GM10248 (cell line): ENCODE measurements at places on chromosomes 5 and 9.

- no peak for DNase-seq
Observed at GRCh38 chr9:115057559-115057958, 60.4 kb downstream of the TNC start.

DNA sequence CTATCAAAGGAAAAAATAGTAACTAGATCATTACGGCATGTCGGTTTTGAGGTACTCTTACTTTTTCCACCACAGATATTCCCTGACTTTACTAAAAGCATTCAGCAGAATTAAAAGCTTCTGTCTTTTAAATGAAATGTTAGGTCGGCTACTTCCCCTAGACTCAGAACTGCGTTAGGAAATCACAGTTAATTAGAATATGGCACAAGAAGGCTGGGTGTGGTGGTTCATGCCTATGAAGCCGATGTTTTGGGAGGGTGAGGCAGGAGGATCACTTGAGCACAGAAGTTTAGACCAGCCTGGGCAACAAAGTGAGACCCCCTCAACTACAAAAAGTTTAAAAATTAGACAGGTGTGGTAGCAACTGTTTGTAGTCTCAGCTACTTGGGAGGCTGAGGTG lies 24.4 kb downstream of the CEMIP2 start:
- DNase-seq, result no peak

- no peak for DNase-seq
Observed at GRCh38 chr5:16558984-16559629, 57.7 kb downstream of the RETREG1 start.

DNA sequence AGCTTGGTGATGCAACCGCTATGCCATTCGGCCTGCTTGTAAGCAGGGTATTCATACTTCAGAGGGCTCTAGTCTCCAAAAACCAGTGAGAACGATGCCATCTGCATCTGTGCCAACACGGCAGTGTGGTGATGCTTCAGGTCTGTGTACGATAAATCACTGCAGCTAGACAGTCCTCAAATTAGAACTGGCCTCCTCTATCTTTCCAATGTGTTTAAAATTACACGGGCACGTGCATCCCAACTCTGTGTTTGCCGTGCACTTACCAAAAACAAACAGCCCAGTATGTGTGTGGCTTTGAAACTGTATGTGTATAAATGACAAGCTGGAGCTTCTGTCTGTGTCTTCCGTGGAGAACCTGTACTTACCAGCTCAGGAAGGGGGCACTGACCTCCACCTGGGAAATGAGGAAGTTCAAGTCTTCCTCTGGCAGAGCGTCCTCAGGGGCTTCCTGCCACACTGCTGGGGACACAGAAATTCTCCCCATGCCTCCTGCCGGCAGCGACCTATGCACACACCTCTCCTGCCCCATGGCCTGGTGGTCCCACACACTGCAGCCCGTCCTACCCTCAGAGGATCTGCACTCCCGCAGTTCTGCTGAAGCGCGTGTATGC lies 12.3 kb downstream of the MED10 start:
- no peak for DNase-seq

DNA sequence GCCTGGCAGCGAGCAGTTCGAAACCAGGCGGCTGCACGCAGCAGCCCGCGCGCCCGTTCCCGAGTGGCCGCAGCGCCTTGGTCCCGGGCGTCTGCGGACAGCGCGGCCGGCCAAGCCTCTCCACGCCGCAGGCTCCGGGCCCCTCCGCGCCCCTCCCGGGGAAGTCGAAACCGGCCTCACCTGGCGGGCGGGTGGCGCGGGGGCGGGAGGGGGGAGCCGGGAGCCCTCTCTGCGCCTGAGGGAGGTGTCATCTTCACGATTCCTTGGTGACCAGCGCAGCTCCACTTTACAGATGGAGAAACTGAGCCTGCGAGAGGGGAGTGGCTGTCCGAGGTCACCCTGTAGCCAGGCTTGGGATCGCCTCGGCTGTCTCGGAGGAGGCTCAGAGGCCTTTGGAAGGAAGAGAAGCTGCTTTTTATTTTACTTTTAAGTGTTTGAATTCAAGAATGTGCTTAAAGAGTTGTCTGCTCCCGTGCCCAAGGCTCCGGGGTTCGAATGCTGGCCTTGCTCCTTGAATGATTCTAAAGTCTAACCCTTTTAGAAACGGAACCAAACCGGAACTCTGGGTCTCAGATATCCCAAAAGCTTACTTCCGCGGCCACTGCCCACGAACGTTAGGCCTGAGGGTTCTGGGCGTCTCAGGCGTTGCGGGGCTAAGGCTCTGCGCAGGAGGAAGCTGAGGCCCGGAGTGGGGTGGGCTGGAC lies 662 bp downstream of the SUSD3 start:
- DNase-seq, result peak; percentile 56

- DNase-seq, result peak; percentile 21
Observed at GRCh38 chr5:131634666-131634995, 398 bp downstream of the RAPGEF6 start.

- DNase-seq, result no peak
Observed at GRCh38 chr9:21556581-21557427, 74.7 kb upstream of the IFNE start.

DNA sequence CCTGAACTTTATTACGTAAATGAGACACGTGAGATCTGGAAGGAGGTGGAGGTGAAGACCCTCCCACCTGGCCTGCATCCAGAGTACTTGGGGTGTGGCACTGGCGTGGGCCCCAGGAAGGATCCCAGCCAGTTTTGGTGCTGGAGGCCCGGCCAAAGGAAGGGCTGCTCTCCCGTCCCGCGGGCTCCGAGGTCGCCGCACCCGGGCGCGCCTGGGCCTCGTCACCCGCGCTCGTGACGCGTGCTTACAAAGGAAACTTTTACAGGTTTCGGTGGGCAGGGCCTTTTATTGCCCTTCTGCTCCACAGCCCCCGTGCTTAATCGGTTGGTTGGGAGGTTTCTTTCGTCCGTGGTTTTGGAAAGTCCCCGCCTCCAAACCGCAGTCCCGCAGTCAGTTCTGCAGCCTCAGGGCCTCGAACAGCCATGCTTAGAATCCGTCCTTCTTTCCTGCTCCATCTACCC lies 29.2 kb downstream of the CDKN2A start:
- peak; percentile 52 for DNase-seq

DNA sequence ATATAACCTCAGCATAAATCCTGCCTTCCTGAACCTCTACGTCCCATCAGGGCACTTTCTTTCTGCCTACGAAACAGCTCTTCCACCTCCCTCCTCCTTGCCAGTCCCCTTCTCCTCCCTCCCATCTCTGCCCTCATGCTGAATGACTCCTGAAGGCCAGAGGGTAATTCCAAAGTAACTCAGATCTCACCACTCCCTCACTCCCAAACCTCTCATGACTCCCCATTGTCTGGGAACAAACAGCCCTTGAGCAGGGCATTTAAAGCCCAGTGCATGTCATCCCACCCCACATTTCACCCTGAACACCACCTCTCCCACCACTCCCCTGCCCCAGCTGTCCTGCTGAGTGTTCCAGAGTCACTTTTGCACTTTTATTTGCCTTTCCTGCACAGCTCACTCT lies 8.9 kb upstream of the FBP1 start:
- no peak for DNase-seq

- DNase-seq, result no peak
Observed at GRCh38 chr9:114497727-114498382, 7.4 kb downstream of the WHRN start.

- no peak for DNase-seq
Observed at GRCh38 chr9:105541838-105542237, 16.1 kb upstream of the FKTN start.

DNA sequence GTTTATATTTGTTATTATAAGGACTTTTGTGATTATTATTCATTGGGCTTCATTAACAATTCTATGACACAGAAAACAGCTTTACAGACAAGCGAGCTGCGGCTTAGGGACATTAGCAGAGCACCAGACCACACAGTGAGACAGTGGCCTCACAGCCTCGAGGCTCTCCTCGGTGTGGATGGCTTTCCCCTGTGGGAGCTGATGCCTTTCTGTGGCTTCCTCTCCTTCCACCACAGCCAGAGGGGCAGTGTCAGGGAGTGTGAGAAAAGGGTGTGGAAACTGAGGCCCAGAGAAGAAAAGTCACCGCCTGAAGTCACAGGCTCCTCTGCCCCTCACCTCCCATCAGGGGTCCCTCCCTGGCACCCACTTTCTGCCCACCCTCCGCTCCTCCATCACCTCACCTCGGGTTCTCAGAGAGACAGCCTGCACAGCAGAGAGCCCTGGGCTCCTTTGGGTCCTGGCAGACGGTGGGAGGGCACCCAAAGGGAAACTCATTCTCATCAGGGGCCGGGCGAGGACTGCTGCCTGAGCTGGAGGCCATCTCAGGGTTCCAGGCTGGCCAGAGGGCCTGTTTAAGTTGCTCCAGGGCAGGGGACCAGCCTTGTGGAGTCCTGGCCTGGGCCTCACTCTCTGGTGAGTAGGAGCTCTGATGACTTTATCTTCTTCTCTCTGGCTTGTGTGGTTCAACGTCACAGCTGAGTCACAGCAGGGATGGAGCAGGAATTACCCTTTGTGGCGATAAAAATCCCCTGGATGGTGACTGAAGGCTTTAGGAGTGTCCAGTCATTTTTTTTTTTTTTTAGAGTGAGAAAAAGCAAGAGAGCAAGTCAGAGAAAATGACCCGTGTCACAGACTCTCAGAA lies 830 bp downstream of the TRAF1 start:
- peak; percentile 72 for DNase-seq

GRCh38 chr5:76901522-76901921 lies 51.3 kb upstream of the CRHBP start:
- DNase-seq, result no peak

- no peak for DNase-seq
Observed at GRCh38 chr5:36854402-36855140, 22.0 kb upstream of the NIPBL start.

DNA sequence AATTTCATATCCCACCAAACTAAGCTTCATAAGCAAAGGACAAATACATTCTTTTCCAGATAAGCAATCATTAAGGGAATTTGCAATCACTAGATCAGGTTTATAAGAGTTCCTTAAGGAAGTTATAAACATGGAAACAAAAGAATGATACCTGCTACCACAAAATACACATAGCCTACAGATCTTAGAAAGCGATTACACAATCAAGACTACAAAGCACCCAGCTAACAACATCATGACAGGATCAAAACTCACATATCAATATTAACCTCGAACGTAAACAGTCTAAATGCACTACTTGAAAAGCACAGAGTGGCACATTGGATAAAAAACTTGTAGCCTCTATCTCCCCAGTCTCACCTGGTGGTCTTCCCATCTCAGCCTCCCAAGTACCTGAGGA lies 512.4 kb upstream of the PTGER4 start:
- DNase-seq, result no peak

- DNase-seq, result no peak
Observed at GRCh38 chr5:3105581-3105980, 354.1 kb upstream of the IRX2 start.

GRCh38 chr9:33175649-33176325 lies 8.7 kb upstream of the B4GALT1 start:
- DNase-seq, result no peak

DNA sequence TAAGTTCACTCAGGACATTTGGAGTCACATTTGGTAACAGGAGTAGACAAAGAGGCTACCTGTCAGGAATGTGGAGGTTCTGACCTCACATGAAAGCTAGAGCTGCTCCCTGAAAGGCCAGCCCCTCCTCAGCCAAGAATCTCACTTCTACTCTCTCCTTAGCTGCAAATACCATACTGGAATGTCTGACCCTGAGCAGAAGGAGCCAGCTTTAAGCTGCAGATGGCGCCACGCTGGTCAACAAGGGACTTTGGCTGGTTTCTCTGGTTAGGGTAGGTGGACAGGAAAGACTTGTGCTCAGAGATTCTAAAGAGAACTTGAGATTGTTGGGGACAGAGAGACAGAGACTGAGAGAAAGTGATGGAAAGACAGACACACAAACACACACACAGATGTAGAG lies 21.9 kb downstream of the ASTN2 start:
- no peak for DNase-seq

GRCh38 chr5:2538169-2538568 lies 213.3 kb downstream of the IRX2 start:
- DNase-seq, result no peak

DNA sequence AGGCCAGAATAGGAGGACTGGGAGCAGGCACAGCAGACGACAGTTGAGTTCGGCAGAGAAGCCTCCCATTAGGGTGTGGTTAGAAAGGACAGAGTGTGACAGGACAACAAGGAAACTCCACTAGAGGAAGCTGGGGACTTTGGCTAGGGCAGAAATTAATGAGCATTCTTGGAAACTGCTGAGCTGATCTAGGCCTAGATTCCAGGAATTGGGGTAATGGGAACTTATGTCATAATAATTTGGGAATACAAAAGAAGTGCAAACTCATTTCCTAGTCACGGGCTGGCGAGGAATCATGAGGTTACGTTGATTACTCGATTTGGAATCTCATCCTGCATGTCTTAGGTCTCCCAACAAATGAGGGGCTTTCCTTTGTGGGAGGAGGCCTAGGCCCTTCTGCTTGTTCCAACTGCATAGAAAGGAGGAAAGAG lies 144.6 kb upstream of the RPS23 start:
- DNase-seq, result no peak

- no peak for DNase-seq
Observed at GRCh38 chr9:2018162-2018643, 3.1 kb downstream of the SMARCA2 start.

GRCh38 chr5:54323495-54323894 lies 13.1 kb upstream of the ARL15 start:
- no peak for DNase-seq

GRCh38 chr5:147836439-147836838 lies 5.0 kb upstream of the SPINK1 start:
- DNase-seq, result no peak

DNA sequence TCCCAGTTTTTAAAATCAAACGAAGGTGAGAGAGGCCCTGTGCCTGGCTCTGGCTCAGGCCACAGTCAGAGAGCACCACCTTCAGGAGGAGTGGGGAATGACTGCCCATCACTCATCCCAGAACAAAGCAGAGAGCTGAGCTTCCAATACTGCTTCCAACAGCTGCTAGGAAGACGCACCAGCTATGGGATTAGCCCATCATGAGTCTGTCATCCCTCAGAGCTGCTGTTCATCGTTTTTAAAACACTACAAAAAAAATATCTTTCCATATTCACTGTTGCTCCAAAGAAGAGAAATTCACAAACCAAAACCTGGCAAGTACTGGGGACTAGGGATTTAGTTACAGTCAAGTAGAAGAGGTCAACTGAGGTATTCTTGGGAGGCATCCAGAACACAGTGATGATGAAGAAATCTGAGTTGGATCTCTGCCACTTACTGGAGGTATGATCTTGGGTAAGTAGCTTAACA lies 102.4 kb downstream of the CDK5RAP2 start:
- peak; percentile 39 for DNase-seq

DNA sequence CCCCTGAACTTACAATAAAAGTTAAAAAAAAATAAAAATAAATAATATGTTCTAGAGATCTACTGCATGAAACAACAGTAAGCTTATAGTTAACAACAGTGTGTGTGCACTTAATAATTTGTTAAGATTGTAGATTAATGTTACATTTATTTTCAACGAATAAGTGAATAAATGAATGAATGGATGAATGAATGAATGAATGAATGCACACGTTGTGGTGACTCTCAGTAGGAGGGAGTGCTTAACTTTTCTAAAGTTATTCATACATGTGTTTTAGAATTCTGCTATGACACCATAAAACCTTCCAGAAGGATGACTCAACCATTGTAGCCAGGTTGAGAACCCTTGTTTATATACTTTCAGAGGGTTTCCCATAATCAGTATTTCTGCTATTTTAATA lies 1269.4 kb upstream of the CDH6 start:
- no peak for DNase-seq

GRCh38 chr9:122302237-122303093 lies 37.8 kb downstream of the MRRF start:
- DNase-seq, result no peak

- no peak for DNase-seq
Observed at GRCh38 chr5:33282696-33283095, 158.1 kb upstream of the TARS1 start.

- DNase-seq, result no peak
Observed at GRCh38 chr9:125744616-125745015, 2.6 kb upstream of the PBX3 start.

- no peak for DNase-seq
Observed at GRCh38 chr9:112404508-112404932, 24.6 kb downstream of the HSDL2 start.
